ENCODE measurements at places on chromosomes 16 and 17. TPM values are rescaled to one million over a fixed set of nuclear protein-coding genes. Genes with fewer than 3 reads are reported as not detected.

SLFN13 gene
- total RNA-seq: 39.1 TPM

PRR29 gene
- total RNA-seq: 8.8 TPM

TEX19 gene
- total RNA-seq: not detected

KIF18B gene
- 1.4 TPM for total RNA-seq

ACSM5 gene
- total RNA-seq: 1.4 TPM
